ENCODE measurements at places on chromosomes 7 and 10.

GRCh38 chr10:31760674-31761081 is 168.0 kb downstream of the ARHGAP12 start:
- no peak for DNase-seq

- no peak for DNase-seq
Observed at GRCh38 chr10:24958721-24959381, 6.4 kb upstream of the PRTFDC1 start.

DNA sequence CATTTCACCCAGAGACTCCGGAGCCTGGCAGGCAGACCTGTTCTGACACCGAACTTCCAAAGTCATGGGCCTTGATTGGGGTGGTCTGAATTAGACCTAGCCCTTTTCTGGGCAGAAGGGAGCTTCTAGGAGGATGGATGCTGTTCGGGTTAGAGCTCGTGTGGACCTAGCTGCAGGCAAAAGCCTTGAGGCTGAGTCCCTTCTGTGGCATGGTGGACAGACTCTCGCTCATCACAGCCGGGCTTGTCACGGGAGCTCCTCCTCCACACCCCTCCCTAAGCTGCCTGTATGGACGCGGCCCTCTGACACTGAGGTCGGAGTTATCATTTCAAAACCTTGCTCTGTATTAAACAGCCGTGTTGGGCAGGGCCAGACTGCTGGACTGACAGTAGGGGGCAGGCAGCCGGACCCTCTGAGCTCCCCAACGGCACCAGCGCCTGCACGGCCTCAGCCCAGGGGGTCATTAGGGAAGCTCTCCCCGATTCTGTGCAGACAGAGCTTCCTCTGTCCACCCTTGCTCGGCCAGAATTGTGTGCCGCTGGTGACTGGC is 2.2 kb downstream of the IRF5 start:
- peak; percentile 61 for DNase-seq

GRCh38 chr10:124240839-124241291 is 147.5 kb upstream of the CHST15 start:
- DNase-seq: no peak

GRCh38 chr7:26061678-26062603 is 90.1 kb upstream of the NFE2L3 start:
- DNase-seq: peak; percentile 35

DNA sequence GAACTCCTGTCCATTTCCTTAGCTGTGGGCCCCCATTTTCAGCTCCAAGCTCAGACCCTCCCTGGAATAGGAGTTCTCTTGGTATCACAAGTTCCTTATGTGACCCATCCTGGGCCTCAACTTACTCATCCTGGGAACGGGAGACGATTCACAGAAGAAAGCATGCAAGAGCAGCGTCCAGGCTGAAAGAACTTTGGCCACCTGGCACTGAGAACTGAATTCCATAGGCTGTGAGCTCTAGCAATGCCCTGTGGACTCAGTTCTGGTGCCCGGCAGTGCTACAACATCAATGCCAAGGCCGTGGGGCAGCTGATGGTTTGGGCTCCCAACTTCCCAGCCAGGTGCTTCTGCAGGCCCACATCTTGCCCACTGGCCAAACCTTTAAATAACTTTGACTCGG is 3.9 kb upstream of the CUEDC2 start:
- DNase-seq: no peak

DNA sequence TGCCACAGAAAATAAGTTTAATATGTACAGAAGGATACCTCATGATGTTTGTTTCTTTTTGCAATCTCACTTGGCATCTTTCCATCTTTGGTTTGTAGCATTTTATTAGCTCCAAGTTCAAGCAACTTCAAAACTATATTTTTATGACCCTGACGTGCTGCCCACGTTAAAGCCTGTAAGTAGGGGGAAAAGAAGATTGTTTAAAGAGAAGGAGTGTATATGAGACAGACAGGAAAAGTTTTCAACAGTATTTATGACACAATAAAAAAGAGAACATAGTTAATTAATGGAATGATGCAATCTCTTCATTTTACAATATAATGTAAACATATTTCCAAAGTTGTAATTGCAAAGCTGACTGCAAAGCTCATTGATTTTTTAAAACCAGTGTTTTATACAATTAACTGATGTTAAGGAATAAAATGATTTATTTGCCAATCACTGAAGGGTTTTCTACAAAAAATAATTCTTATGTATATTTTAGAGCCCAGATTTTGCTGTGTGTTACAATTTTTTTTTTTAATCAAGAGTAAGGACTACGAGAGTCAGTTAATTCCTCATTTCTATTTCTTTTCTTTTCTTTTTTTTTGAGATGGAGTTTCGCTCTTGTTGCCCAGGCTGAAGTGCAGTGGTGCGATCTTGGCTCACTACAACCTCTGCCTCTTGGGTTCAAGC is 42.5 kb downstream of the ASZ1 start:
- DNase-seq: no peak

GRCh38 chr10:80196950-80197315 is 8.4 kb downstream of the ANXA11 start:
- DNase-seq: no peak

DNA sequence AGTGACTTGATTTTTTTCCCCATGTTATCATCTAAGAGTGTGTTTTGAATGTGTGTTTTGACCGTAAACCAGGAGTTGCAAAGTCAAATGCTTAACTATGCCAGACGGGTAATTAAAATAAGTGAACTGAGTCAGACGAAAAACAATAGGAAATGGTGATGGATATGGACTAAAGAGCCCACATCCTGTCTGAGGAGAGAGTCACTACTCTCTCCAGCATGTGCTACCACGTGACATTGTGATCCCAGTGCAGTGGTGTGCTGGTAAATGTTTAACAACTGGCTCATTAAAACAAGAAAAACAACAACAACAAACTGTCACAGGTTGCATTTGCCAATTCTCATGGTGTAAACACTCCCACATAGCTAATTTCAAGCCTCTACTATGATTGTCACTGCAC is 164.3 kb downstream of the SUGCT start:
- DNase-seq: no peak

DNA sequence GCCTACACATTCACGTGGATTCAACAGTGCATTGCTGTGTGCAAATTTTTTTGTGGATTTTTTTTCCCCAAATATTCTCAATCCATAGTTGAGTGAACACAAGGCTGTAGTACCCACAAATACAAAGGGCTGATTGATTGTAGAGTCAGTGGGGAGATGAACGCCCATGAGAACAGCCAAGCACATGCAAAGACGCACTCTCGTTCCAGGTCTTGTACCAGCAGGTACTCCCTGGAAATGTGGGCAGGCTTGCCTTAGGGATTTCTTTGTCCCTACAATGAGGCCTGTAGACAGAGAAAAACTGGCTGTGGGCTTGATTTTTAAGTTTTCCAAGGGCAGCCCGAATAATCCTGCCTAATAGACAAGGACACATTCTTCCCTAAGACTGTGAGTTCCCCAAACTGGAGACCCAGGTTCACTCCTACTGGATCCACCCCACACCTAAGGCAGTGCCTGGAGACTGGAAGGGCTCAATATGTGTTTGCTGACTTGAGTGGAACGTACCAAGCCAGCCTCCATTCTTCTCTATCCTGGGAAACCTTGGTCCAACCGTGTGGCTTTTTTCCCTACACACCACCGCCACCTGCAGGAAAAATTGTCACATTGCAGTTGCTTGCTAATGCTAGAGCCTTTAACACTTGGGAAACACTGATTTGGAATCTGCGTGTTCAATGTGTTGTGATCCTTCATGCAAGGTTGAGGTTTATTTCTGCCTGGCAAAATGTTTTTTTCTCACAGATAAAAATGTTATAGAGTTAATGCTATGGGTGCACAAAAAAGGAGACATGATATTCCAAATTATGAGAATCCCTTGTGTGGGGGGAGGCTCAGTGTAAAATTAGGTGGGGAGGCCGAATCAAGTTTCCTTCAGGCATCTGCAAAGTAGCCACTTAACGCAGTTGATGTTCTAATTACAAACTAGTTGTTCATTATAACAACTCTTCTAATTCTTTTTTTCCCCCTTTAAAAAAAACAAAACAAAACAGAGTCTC is 49.3 kb downstream of the PPP1R17 start:
- peak; percentile 37 for DNase-seq
